ENCODE measurements at places on chromosomes 4 and X.

DNA sequence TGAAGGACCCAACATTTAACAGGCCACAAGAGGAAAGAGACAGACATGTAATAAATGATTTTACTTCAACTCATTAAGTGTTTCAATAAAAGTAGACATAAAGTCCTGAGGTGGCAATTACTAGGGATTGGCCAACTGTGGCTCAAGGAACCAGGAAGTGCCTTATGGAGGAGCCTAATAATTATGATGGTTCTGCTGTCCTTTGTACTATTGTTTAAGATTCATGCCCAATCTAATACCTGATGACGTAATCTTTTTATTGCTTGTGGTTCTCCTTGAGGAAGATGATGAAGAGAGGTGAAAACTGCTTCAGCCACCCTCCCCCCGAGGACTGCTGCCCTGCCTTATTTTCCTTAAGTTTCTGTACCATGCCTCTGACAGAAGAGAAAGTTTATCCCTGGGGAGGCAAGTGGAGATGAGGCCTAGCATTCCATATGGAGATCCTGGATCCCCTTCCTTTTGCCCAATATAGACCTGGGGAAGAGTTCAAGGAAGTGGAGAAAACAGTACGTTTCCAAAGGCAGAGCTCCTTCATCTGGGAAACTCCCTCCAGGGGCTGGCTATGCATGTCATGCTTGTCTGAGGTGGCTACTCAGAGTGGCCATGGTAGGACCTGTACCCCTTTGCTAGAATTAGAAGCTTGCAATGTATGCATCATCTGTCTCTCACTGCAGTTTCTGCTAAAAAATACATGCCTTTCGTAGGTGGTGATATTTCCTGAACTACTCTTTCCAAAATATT lies 56.8 kb upstream of the FAT1 start:
- no peak for DNase-seq

GRCh38 chr4:102665527-102665926 lies 95.2 kb downstream of the MANBA start:
- no peak for DNase-seq

- no peak for DNase-seq
Observed at GRCh38 chr4:159508917-159509500, 406.1 kb downstream of the RAPGEF2 start.

GRCh38 chrX:148424570-148424969 lies 75.8 kb upstream of the AFF2 start:
- DNase-seq, result no peak

- no peak for DNase-seq
Observed at GRCh38 chr4:7420661-7421040, 14.1 kb downstream of the PSAPL1 start.

- DNase-seq, result no peak
Observed at GRCh38 chrX:74423289-74423998, 2.2 kb downstream of the SLC16A2 start.

GRCh38 chr4:94548571-94548970 lies 96.8 kb downstream of the PDLIM5 start:
- DNase-seq, result no peak

GRCh38 chr4:82747686-82748575 lies 50.7 kb downstream of the SCD5 start:
- DNase-seq, result no peak

GRCh38 chr4:47899639-47900038 lies 14.7 kb downstream of the NFXL1 start:
- DNase-seq, result no peak

DNA sequence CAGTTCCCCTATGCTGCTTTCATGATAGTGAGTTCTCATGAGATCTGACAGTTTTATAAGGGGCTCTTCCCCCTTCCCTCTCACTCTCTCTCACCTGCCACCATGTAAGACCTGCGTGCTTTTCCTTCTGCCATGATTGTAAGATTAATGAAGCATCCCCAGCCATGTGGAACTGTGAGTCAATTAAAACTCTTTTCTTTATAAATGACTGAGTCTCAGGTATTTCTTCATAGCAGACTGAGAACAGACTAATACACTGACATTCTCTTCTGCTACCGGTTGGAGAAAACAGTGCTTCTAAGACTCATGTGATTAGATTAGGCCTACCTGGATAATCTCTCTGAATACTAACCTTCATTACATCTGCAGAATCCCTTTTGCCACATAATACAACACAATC lies 45.4 kb upstream of the TRPC5OS start:
- no peak for DNase-seq

GRCh38 chr4:159489646-159490045 lies 386.8 kb downstream of the RAPGEF2 start:
- DNase-seq, result no peak

GRCh38 chrX:81120258-81120935 lies 81.3 kb downstream of the HMGN5 start:
- DNase-seq, result no peak

- no peak for DNase-seq
Observed at GRCh38 chrX:40015693-40016092, 82.1 kb downstream of the BCOR start.

DNA sequence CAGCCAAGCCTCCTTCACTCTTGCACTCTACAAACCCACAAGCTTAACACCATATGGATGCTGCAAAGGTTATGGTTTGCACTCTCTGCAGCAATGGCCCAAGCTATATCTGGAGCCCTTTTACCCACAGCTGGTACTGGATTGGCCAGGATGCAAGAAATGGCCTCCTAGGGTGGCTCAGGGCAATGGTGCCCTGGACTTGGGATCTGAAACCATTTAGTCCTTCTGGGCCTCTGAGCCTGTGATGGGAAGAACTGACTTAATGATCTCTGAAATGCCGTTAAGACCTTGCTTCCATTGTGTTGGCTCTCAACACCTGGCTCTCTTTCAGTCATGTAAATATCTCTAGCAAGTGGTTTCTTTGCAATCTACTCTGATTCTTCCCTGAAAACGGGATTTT lies 626.0 kb downstream of the KCTD8 start:
- DNase-seq, result no peak

- DNase-seq, result no peak
Observed at GRCh38 chr4:77538144-77538543, 67.5 kb upstream of the CXCL13 start.

DNA sequence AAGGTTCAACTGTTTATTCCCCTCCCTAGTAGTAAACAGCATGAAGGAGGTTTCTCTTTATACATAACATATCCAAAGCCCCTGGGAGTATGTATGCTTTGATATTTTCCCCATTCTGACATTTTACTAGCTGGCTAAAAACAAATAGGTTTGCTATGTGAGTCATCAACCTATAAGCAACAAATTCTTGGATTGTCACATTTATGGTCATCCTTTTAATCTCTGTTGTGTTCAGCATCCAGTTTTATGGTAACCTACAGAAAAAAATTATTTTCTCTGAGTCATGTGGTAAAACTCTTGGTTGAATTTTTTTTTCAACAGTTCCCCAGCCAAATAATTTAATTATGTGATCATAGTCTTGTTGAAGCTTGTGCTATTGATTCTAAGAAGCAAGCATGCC lies 734.1 kb downstream of the ADGRL3 start:
- DNase-seq, result no peak

- no peak for DNase-seq
Observed at GRCh38 chrX:72040506-72040905, 91.2 kb downstream of the RTL5 start.

DNA sequence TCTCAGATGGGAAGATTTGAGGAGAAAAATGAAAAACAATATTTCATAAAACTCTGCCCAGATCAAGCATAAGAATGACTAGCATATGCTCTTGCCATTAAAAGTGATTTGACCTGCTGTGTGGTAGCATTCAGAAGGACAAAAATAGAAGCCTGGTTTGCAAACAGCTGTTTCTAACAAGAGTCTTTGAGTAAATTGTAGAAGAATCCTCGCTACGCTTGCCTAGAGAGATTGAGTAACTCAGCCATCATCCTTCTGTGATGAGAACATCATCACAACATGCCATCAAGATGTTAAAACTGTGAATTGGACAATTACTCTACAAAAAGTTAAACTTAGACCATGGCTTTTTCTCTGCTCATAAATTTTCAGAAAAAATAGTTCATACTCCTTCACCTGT lies 168.9 kb upstream of the PUDP start:
- no peak for DNase-seq

DNA sequence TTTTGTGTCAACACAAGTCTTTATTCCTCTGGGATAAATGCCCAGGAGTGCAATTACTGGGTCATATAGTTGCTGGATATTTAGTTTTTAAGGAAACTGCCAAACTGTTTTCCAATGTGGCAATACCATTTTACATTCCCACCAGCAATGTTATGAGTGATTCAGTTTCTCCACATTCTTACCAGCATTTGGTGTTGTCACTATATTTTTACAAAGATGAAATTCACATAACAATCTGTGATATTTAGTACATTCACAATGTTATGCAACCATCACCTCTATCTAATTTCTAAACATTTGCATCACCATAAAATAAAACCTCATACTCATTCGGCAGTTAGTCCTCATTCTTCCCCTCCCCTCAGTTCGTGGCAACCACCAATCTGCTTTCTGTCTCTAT lies 75.0 kb downstream of the MAMLD1 start:
- no peak for DNase-seq

DNA sequence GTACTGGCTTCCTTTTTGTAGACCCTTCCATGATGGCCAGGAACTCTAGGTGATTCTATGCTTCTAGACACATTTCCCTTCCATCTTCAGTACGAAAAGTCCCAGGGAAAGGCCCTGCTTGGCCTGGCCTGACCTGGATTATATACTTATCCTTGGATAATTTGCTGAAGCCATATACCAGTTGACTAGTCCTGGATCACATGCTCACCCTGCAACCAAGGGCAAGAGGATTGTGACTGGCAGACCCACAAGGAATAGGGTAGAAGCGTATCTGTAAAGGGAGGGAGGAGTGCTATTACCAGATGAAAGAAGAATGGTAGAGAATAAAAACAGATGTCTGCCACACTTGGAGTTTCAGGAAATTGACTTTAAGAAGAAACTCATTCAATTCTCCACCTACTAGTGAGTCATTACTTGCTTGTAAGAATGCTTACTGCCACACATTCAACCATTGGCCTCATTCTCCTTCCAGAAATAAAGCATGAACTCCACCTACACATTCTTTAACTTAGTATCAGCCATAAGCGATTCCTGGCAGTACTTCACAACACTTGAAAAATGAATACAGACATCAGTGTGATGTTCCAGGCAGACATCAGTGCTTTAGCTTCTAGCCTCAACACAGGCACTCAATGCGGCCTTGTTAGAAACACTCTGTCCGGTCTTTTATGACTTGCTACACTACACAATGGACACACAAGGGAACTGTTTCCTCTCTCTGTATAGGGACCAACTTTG lies 141.8 kb downstream of the CBR4 start:
- DNase-seq, result no peak

GRCh38 chrX:41603596-41603995 lies 85.2 kb upstream of the GPR34 start:
- no peak for DNase-seq

- DNase-seq, result no peak
Observed at GRCh38 chr4:112060212-112060611, 85.0 kb upstream of the FAM241A start.

GRCh38 chr4:159117564-159117963 lies 14.7 kb downstream of the RAPGEF2 start:
- no peak for DNase-seq

DNA sequence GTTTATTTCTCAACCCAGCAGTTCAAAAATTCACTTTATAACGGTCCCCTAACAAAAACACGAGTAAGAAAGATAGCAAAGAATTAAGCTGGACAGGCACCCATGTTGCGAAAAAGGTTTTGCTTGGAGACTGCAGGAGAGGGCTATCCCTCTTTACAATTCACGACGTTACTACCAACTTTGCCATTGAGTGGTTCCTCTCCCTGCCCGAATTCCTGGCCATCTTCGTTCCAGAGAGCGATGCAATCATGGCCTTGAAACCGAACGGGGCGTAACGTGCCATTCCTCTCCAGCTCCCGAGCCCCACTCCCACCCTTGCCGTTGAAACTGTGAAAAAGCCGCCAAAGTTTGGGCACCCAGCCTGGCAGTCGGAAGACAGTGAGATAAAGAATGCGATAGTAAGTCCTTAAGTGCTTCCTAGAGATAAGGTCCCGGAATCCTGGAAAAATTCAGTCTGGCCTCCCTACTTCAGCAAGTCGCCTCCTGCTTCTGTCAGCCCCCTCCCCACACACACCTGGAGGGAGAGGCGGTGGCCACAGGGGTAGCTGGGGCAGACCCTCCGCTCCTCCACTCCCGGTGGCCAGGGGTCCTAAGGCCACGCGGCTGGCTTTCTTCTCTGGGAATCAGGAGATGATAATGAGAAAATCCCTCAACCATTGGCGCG lies 65.2 kb downstream of the FBXO8 start:
- DNase-seq, result no peak

GRCh38 chr4:119977076-119977940 lies 89.3 kb downstream of the MAD2L1 start:
- no peak for DNase-seq

DNA sequence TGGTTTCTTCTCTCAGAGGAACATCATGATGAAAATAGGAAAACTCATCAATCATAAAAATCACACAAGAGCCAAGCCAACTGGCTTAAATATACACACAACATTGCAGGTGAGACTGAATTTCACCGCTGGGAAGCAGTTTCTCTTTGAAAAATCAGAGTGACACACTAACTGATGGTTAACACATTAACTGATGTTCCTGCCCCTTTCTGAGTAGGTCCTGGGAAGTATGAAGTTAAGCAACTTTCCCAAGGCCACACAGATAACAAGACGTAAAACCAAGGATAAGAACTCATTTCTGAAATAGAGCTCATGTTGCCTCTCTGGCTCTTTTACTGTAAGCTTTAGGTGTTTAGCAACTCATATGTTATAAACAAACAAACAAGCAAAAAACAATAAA lies 813.7 kb upstream of the HS3ST1 start:
- DNase-seq, result no peak

DNA sequence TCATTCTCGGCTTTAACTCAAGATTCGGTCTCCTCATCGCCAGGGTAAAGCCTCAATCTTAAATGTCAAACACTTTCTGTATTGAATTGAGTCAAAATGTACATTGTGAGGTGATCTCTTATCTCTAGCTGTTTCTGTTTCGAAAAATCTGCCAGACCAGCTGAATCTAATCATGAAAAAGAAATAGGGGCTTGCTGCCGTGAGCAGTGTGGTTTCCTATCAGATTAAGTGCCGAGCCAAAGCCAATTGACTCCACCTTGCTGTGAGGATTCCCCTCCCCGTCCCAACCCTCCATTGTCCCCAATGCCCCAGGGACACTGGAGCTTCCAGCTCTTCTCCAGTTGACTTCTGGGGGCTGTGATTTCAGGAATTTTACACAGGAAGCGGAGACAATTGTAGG lies 12.5 kb upstream of the CRLF2 start:
- DNase-seq, result no peak

DNA sequence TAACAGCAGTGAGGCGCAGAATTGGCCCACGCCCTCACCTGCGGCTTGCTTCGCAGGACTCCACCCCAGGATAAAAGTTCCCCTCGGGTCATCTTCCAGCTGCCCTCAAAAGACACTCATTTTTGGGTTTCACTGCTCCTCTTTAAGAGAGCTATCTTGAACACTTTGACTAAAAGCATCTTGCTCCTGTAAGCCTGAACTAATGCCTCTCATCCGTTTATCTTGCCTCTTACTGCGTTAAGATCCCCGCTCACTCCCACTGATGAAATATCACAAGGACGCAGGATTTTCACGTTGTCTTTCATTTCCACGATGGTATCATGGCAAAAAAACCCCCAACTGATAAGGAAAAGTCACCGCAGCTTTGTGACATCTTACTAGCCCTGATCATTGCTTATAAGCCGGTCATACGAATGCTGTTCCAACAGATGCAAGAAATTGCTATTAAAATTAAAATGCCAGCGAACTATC lies 591 bp upstream of the ACSL4 start:
- DNase-seq, result no peak

GRCh38 chr4:25966171-25966570 lies 52.2 kb downstream of the SMIM20 start:
- no peak for DNase-seq

- DNase-seq, result no peak
Observed at GRCh38 chr4:163694385-163694784, 199.9 kb downstream of the TMA16 start.
